Activated T-helper 1 cell treated with Interleukin-2 at 50 U/mL for 16 hours (primary cell): ENCODE measurements at places on chromosomes 16 and 17.

DNA sequence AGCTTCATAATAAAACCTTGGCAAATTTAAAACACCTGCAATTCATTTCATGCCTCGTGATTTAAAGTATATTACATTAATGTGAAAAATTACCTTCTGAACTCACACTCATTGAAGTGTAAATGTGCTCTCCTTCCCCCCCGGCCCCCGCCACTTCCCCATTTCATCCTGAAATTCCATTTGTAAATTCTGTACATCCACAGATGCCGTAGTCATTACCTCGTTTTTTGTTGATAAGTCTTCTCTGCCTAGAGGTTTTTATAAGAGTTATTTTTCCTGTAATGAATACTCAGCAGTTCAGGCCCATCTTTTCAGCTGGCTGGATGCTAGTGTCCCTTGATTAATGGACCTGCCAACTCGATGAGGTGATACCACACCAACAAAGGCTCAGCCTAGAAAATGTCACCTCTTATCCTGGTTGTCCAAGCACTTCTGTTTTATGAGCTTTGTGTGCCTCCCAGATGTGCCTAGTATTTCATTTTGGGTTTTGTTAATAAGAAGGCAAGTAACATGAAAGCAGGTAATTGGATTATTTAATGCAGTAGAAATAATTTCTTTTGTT is 64.8 kb upstream of the KIFC3 start:
- no peak for DNase-seq

DNA sequence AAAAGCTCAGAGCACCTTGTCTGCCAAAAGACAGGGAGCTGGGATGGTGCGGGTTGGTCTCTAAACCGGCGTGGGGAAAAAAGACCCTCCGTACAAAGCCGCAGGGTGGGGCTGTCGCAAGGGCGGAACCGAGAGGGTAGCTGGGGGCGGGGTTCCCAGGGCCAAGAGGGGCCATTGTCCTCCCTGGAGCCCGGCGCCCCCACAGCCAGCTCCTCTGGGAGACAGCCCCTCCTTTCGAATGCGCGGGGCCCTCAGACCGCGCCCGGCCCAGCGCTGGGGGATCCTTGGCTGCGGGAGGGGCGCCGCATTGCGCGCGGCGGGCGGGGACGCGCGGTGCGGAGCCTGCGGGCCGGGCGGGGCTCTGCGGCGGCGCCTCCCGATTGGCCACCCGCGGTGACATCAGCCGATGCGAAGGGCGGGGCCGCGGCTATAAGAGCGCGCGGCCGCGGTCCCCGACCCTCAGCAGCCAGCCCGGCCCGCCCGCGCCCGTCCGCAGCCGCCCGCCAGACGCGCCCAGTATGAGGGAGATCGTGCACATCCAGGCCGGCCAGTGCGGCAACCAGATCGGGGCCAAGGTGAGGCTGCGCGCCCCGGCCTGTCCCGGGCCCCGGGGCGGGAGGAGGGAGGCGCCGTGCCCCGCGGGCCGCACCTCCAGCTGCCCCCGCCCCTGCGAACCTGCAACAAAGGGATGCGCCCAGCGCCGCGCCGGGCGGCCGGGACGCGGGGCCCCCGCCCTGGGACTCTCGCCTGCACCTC is at the start of gene TUBB3:
TUBB3 (plus strand) TSS at position 459 of the 756 bp plus-strand sequence; CDS start at position 519, 60 bp downstream.
- no peak for DNase-seq

- DNase-seq: no peak
Measured at GRCh38 chr16:87822108-87822970, 47.0 kb downstream of the SLC7A5 start.

DNA sequence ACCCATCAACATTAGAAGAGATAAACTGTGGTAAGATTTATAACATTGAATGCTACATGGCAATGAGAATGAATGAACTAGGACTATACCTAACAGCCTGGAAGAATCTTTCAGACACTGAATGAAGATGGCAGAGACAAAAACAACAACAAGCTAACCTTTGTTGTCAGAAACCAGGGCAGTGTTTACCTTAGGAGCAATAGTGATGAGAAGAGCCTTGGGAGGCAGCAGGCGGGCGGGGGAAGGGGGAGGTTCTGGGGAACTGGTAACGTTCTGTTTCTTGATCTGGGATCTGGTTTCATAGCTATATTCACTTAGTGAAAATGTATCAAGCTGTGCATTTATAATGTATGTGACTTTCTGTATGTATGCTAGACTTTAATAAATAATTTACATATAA is 139.0 kb upstream of the TNRC6C start:
- DNase-seq: no peak

GRCh38 chr17:41734139-41734948 is at the start of gene HAP1:
Gene HAP1 (minus strand): TSS chr17:41734643. CDS start chr17:41734634, 9 bp downstream.
- no peak for DNase-seq

- DNase-seq: no peak
Measured at GRCh38 chr17:73575470-73576221, 68.6 kb downstream of the SDK2 start.

- no peak for DNase-seq
Measured at GRCh38 chr16:12614662-12615278, 188.9 kb downstream of the CPPED1 start.

- no peak for DNase-seq
Measured at GRCh38 chr17:9330141-9330540, 245.5 kb downstream of the STX8 start.

GRCh38 chr16:29805232-29806098 is 864 bp upstream of the MAZ start:
- peak; percentile 97 for DNase-seq

GRCh38 chr17:73268582-73269328 is 7.1 kb upstream of the CPSF4L start:
- no peak for DNase-seq

- no peak for DNase-seq
Measured at GRCh38 chr16:69600202-69600601, 34.4 kb downstream of the NFAT5 start.

GRCh38 chr16:73124097-73124652 is 76.2 kb upstream of the ZFHX3 start:
- no peak for DNase-seq

- DNase-seq: peak; percentile 65
Measured at GRCh38 chr17:8409966-8410882, 12.6 kb upstream of the RNF222 start.

DNA sequence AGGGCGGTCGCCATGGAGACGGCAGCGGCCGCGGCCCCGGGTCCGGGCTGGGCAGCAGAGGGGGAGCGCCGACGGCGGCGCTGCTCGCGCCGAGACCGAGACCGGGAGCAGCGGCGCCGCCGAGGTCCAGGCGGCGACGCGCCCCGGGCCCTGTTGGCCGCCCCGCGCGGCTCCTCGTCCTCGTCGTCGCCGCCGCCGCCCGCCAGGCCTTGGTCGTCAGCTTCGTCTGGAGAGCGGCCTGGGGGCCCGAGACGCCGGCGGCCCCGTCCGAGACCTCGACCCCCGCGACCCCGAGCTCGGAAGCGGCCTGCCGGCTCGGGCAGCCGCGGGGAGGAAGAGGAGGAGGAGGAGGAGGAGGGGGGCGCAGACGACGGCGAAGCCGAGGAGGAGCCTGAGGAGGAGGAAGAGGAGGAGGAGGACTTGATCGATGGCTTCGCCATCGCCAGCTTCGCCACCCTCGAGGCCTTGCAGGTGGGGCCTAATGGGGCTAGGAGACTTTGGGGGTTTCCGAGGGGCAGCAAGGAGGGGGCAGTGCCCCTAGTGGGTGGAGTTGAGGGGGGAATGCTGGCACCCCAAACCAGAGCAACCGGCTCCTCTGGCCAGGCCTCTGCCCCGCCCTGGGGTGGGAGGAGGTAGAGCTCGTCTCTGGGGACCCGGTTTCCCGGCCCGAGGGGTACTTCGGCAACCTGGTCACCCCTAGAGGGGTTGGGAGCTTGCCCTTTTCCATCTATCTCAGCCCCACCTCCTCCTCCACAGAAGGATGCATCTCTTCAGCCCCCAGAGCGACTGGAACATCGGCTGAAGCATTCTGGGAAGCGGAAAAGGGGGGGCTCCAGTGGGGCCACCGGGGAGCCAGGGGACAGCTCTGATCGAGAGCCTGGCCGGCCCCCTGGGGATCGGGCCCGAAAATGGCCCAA is 1.5 kb downstream of the FBRS start:
- peak; percentile 19 for DNase-seq

- no peak for DNase-seq
Measured at GRCh38 chr16:2751577-2752034, 832 bp upstream of the SRRM2 start.

DNA sequence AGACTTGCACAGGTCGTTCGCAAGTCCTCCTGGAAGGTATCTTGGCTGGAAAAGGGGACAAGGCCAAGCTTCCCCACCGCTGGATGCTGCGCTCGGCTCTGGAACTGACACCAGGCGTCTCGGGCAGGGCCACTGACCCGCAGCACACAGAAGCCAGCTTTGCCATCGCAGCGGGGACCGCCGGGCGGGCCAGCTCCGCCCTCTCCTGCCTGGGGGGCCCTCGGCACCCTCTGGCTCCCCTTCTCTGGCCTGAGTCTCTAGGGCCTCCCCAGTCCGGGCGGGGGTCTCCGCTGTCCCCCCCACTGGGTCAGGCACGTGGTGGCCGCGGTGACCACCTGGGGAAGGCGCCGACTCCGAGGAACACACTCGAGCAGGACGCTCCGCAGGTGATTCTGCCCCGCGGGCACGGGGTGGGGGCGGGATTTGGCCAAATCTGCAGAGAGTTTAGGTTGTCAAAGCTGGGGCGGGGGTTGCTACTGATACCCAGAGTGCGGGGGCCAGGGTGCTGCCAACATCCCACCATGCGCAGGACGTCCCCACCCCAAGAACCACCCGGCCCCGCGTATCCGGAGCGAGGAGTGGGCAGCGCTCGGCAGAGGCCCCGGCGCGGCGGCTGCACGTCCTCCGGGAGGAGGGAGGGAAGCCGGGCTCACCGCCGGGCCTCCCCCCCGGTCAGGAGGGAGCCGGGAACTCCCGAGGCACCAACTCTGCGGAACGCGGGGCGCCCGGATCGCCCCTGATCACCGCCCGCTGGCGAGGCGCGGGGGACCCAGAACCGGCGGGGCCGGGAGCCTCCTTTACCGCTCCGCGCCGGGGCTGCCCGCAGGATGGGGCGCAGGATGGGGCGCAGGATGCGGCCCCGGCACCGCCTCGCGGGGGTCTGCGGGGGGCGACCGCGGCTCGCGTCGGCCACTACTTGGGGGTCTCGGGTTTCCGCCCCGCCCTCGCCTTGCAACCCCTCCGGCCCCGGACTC is 744 bp upstream of the METRNL start:
- no peak for DNase-seq

GRCh38 chr16:80996688-80997138 is 10.0 kb downstream of the CMC2 start:
- no peak for DNase-seq

- DNase-seq: no peak
Measured at GRCh38 chr17:20187049-20187448, 177.9 kb downstream of the SPECC1 start.

- DNase-seq: no peak
Measured at GRCh38 chr17:3795390-3796102, 5.4 kb downstream of the ITGAE start.

GRCh38 chr16:49834531-49835151 is 21.3 kb downstream of the ZNF423 start:
- no peak for DNase-seq

- DNase-seq: no peak
Measured at GRCh38 chr17:49741009-49741691, 22.8 kb downstream of the FAM117A start.

DNA sequence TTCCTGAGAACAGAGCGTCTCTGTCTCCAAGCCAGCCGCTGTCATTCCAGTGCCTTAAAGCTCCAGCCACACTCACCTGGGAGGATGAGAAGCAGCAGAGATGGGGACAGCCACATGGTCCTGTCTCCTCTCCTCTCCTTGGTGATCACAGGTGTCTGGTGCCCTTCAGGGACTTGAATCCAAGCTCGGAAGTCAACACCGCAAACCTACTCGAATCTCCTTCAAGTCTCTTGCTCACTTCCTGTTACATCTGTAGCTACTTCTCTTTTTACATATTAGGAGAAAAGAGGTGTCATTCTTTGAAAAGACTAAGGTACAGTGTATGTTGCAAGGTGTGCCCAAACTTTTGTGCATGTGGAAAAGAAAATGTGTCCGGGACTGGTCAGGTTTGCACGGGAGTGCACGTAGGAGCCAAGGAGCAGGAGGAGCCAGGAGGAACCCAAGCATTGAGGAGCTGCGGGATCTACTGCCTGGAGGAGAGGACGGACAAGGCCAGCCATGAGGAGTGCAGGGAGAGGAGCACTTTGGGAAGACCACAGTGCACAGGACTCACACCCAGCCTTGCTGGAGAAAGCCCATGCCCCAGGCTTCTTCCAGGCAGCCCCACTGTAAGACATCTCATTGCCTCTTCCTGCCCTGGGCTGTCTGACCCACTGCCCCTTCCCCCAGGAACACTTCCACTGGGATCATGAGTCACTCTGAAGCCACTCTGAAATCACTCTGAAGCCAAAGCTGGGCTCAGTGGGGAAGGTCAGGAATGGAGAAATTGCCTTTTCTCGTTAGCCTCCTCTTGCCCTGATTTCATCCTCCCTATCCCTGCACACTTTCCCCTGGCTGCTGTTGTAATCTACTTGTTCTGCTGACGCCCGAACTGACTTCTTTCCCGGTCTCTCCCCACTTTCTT is at the start of gene CD300LD:
CD300LD (minus strand) TSS at position 197 of the 904 bp plus-strand sequence; CDS start at position 116, 81 bp downstream.
- DNase-seq: no peak
